Activated CD4-positive, alpha-beta memory T cell treated with anti-CD3 and anti-CD28 coated beads for 36 hours (primary cell): ENCODE measurements at places on chromosomes 13 and 19. TPM values are rescaled to one million over a fixed set of nuclear protein-coding genes. Genes with fewer than 3 reads are reported as not detected.

GRCh38 chr13:79775830-79776229 lies 294.9 kb downstream of the NDFIP2 start:
- DNase-seq, result no peak

GRCh38 chr13:33207615-33207961 lies 78.0 kb downstream of the STARD13 start:
- DNase-seq, result no peak

GRCh38 chr13:99690426-99691174 lies 189.3 kb downstream of the TM9SF2 start:
- DNase-seq, result no peak

DNA sequence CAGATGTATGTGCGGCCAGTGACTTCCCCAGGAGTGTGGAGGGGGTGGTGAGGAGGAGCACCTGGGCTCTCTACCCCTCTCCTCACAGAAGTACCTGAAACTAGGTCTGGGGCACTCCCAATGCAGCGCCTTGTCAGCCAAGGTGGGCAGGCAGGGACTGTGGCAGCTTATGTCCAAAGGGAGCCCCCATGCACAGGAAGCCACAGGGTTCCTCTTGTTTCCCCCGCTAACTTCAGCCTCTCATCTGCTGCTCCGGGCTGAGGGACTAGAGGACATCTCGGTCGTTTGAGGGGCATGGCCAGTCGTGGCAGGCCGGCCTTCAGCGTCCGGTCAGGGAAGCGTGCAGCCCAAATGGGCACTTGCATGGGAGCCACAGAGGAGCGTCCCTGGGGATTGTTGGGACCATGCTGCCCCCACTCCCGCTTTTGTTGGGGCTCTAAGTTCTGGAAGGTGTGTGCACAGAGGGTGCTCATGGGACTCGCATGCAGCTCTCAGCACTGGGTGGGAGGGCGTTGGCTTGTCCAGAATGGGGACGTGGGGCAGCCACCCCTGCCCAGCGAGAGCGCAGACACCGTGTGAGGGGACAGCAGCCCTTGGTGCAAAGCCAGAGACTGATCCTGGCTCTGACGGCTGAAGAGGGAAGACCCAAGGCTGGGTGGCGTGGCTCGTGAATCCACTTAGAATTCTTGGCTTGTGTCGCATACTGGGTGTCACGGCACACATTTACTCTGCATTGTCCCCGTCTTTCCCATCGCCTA lies 16.6 kb upstream of the NPAS1 start:
- no peak for DNase-seq

GRCh38 chr13:94063848-94064247 lies 415.6 kb downstream of the DCT start:
- no peak for DNase-seq

DNA sequence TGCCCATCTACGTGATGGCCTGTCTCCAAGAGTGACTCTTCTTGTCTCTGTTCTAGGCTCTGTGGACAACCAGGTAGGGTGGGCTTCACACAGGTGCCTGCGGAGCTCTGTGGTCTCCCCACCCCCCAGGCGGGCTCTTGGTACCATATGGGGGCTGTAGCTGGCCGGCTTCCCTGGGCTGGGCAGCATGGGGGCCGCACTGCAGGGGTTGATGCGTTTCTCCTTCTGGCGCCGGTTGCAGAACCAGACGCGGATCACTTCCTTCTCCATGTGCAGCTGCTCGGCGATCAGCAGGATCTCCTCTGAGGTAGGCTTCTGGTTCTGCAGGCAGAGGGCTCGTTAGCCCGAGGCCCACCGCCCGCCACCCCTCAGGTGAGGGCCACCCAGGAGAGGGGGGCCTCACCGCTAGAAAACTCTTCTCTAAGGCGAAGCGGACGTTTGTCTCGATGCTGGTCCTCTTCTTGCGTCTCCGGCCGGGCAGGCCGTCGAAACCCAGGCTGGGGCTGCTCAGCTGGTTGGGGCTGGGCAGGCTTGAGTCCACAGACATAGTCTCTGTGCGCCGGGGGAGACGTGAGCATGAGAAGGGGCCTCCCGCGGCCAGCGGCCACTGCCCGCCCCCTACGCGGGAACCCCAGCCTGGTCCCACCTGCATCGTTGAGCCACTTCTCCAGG lies 19.3 kb downstream of the ZNF574 start:
- DNase-seq, result no peak

- peak; percentile 19 for DNase-seq
These were observed 1.2 kb downstream of the SPART start for GRCh38 chr13:36344886-36345437.

DNA sequence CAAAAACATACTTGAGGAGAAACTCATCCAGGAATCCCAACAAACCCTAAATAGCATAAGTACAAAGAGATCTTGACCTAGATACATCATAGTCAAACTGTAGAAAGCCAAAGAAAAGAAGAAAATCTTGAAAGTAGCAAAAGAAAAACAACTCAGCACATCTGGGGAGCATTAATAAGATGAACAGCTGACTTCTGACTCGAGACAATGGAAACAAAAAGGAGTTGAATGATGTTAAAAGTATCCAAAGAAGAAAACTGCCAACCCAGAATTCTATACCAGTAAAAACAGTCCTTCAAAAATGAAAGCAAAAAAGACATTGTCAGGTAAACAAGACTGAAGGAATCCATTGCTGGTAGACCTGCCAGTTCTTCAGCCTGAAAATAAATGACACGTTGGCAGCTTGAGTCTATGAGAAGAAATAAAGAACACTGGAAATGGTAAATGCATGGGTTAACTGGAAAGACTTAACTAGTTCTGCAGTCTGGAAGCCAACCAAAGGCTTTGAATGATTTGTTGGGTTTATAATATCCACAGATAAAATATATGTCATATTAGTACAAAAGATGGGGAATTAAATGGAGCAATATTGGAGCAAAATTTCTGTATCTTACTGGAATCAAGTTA lies 46.8 kb downstream of the TSSK6 start:
- DNase-seq, result no peak

GRCh38 chr13:39452417-39452816 lies 150.6 kb downstream of the LHFPL6 start:
- no peak for DNase-seq

- DNase-seq, result no peak
These were observed 18.6 kb upstream of the MLLT1 start for GRCh38 chr19:6298413-6298812.

GRCh38 chr19:28920269-28921066 lies 292.5 kb downstream of the UQCRFS1 start:
- DNase-seq, result no peak

DNA sequence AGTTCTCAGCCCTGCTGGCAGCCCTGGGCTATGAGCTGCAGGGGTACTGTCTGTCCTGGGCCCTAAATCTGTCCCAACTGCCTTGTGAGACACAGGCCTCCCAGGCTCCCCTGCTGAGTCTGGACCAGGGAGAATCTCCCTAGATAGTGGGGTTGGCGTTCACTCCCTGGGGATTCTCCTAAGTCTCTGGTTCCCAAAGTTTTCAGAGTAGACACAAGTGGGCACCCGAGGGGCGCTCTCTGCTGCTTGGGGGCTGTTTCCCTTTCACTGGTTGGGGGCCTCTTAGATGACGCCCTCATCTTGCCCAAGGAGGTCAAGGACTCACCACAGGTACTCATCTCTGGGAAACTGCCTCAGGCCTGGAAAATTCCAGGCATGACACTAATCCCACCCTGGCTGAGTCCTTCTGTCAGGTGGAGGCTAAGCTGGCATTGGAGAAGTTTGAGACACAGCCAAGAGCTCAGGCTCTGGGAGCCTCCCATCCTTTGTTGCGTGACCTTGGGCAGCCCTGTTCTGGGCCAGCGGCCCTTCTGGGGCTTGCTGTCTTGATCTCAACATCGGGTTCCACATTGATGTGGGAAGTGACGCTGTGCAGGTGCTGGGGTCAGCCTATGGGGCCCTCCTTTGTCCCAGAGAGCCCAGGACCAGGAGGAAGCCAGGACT lies 3.9 kb downstream of the RPL18A start:
- DNase-seq, result no peak

DNA sequence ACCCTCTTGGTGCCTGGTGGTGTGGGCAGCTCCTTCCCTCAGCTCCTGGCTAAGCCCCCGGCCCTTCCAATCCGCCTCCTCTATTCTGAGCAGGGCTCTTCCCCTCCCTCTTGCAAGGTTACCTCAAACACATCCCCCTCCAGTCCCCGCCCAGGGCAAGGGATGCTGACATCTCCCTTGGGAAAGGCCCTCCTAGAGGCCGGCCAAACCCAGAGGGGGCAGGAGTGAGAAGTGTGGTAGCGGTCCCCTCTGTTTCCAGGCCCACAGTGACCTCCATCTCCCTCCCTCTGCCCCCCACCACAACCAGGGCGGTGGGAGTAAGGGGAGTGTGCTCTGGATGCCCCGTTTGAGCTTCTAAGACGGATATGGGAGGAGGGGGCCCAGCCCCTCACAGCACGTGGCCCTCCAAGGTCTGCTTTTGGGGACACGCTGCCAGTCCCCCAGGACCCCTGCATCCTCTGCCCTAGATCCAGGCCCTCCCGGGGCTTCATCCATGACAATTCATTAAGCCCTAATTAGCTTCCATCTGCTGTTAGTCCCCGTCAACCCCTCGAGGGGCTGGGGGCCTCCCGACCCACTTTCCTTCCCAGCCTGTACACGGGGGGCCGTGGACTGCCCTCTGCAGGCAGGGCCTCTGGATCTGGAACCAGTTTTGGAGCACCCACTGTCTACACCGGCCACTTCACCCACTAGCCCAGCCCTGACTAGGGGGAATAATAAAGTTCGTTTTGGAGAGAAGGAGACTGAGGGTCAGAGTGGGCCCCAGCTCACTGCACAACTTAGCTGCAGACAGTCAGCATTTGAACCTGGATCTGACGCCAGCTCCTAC lies 2.3 kb downstream of the LINGO3 start:
- no peak for DNase-seq

Gene CLEC4G
- total RNA-seq, result not detected

Gene SOX1
- not detected for total RNA-seq

Gene URAD
- not detected for total RNA-seq
